ENCODE measurements at places on chromosomes 11 and 22.
A peak's percentile ranks its signal among the peaks of the same experiment; 100 is the strongest.

DNA sequence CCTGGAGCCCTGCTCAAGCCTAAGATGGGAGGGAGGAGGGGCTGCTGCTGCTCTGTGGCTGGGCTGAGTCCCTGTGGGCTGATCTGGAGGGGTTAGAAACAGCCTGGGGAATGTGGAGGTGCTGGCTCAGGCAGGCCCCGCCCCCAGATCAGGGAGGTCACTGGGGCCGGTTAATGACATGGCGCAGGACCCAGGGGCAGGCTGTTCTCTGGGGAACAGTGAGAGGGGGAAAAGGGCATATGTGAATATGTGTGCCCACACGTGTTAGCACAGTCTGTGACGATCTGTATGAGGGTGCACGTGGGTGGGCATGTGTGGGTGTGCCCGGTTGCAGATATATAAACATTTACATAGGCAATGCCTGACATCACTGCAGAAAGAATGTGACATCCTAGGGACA, 143.5 kb downstream of the MIAT start:
- no peak for DNase-seq

DNA sequence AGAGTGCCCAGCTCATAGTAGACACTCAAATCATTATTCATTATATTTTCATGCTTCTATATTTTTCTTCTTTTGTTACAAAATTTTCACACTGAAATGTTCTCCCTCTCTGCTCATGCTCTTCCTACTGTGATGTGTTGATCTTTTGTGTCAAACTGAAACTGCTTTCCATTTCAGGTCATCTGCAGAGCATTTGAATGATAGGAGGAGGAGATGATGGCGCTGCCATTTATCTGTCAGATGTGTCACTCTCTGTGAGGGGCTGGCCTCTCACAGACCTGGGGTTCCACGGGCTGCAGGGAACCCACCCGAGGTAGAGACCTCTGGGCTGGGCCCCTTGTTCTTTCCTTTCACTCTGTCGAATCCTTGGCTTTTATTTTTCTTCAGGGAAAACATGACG, 41.1 kb downstream of the OR10A6 start:
- DNase-seq: no peak

DNA sequence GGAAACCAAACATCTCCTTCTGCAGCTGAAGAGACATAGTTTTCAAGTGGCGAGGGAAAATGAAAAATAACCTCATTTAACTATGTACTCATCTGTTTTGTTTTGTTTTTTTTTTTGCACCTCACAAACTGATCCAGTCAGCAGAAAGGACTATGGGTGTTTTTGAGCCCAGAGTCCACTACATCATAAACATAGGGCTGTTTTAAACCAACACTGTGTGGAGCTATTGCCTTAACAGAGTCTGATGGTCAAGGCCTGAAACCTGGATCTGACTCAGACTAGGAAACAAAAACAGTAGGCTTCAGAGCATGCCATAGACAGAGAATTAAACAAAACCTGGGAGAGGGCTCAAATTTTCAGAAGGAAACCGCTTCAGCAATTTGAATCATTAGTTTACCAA, 99.3 kb upstream of the FSHB start:
- DNase-seq: no peak

GRCh38 chr11:12540075-12540680, 134.0 kb upstream of the TEAD1 start:
- DNase-seq: no peak

GRCh38 chr11:66178183-66178582, 90.3 kb upstream of the RAB1B start:
- DNase-seq: no peak

GRCh38 chr22:44157916-44158618, 22.7 kb upstream of the PARVG start:
- no peak for DNase-seq

DNA sequence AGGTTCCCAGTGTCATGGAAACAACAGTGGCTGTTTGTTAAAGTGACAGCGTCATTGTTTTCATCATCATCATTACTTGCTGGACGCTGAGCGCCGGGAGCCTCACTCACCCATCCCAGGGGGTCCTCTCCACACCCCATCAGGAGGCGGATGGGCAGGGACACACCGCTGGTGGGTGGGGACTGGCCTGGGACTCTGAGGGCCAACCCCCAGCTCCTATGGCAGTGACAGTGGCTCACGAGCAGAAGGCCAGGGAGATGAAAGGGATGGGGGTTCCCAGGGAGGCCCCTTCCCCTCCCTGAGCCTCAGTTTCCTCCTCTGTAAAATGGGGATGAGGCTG, 76.6 kb upstream of the PRR5 start:
- DNase-seq: no peak

- DNase-seq: no peak
Measured at GRCh38 chr11:38323961-38324761, 1726.1 kb upstream of the RAG2 start.

GRCh38 chr22:30114361-30114760, 34.1 kb downstream of the HORMAD2 start:
- no peak for DNase-seq

DNA sequence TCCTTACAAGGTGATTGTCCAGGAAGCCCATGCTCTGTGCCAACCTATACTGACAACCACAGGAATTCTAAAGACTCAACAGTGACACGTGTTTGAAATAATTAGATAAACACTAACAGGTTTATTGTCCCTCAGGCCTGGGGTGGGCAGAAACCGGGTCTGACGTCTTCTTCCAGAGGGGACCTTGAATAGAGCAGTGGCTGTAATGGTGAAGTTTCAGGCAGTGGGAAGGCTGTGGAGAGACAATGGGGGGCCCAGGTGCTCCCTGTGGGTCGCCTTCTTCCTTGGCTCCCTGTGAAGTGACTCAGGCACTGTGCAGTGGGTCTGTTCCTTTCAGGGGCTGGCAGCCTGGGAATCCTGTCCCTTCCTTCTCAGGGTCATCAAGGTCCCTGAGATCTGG, 54.6 kb downstream of the OTOG start:
- no peak for DNase-seq

GRCh38 chr22:24125941-24126340, 55.3 kb upstream of the SUSD2 start:
- no peak for DNase-seq

GRCh38 chr11:110874437-110875030, 162.3 kb upstream of the ARHGAP20 start:
- DNase-seq: no peak

DNA sequence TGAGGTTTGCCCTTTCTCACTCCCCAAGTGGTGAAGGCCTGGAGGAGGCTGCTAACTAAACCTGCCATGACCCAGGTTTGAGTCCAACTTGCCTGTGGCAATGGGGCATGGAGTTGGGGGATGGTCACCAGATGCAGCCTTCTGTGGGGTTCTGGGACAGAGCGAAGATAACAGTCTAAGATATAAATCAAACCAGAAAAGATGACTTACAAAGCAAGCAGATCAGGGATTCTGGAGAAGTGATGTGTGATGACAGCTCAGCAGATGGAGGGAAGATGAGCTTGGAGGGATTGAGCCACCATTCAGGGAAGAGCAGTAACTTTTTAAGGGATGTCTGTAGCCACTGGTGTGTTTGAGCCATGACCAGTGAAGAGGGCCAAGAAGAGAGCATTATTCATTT, 63.6 kb downstream of the MTNR1B start:
- no peak for DNase-seq

DNA sequence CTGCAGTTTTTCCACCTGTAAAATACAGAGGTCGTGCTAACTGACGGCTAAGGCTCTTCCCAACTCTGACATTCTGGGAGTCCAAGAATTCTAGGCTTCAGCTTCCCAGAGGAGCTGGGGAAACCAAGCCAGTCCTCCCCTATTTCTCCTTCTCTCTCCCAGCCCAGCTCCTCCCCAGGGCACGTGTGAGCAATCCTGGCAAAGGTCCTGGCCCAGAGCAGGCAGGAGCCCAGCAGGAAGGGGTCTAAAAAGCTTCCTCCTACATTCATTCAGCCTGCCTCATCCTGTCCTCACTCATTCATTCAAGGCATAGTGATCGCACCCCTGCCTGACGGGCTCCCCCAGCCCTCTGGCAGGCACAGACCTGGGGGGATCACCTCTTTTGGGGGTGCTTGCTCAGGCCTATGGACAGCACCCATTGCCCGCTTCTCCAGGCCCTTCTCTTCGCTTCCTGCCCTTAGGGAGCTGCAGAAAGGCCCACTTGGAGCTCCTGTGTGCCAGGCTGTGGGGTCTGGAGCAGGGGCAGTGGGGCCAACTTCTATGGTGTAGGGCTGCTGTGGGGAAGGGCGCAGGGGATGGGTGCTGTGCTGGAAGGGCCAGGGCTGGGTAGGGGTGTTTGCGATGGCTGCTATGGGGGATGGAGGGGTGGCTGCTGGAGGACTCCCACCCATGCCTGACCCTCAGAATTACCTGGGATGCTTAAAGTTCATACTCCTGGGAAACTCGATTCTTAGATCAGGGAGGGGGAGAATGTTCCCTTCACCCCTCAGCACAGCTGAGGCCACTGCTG, 9.8 kb downstream of the KCNC1 start:
- no peak for DNase-seq

DNA sequence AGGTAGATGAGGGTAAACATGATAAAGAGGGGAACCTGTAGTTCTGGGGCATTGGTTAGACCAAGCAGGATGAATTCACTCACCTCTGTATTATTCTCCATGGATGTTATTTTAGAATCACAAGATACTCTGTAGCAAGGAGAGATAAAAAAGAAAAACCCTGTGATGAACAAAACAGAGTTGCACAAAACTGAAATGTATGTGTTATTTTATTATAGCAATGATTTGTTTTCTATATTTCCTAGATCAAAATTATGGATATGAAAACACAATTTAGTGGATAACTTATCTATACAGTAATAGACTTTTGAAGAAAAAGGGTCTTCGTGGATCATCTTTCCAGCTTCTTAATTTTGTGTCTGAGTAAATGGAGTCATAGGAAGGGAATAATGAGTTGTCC, at the start of gene OR5B17:
OR5B17 (minus strand) TSS at position 101 of the 400 bp plus-strand sequence; CDS start at position 101, 0 bp downstream.
- DNase-seq: no peak

- DNase-seq: no peak
Measured at GRCh38 chr11:3169255-3170043, 4.3 kb upstream of the OSBPL5 start.

- DNase-seq: no peak
Measured at GRCh38 chr22:17795661-17796548, 21.6 kb upstream of the BID start.

GRCh38 chr22:46067159-46068111, 82.9 kb upstream of the PPARA start:
- DNase-seq: no peak

GRCh38 chr11:72781313-72782080, 12.3 kb downstream of the STARD10 start:
- DNase-seq: peak; percentile 26
